RPMI7951 (cell line): ENCODE measurements at places on chromosomes 5 and 9. TPM values are rescaled to one million over a fixed set of nuclear protein-coding genes. Genes with fewer than 3 reads are reported as not detected.

Gene PCDHA12
- not detected in 2 replicates for total RNA-seq

Gene MRPL22
- 24.4 and 24.7 TPM in 2 replicates for total RNA-seq

DNA sequence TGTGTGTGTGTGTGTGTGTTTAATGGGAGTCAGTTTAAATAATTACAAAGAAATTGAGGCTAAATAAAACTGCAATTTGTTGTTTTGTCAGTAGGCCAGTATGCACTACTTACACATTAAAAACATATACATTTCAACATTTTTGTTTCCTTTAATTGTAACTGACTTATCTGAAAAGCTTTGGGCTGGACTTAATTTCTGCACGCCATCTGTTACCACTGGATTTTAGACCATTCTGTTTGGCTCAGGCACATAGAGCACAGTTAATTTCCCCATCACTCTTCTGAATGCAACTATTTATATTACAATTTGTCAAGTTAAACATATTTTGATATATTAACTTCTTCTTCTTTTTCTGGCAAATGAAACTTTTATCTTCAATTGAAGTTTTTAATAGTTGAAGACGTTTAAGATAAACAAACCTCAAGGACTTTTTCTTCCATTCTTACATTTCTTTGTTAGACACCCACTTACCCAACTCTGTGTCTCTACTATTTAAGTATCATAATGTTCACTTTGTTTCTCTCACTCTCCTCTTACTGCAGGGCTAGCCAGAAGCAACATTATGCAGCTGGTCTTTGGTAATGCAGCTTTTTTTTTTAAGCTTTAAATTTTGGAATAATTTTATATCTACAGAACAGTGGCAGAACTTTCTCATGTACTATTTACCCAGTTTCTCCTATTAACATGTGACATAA lies 253.4 kb upstream of the ANKH start:
- DNase-seq: no peak

GRCh38 chr9:88829276-88829675 lies 162.0 kb upstream of the S1PR3 start:
- DNase-seq: peak; percentile 39

Gene KCNMB1
- total RNA-seq: not detected in 2 replicates

DNA sequence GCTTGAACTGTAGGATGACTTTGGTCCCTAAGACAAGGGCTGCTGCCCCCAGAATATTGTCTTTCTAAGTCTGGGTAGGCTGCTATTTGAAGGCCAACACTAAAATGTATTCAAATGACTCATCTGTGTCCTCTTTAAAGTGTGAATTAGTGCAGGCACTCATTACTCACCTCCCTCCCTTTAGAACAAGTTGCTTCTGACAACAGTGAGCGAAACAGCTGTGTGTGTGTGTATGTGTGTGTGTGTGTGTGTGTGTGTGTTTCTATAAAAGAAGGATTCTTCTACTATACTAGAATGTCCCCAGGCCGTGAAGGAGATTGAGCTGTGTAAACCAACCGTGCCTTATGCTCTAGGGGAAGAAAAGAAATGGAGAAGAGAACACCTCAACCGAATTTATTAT lies 1337.2 kb downstream of the PTPRD start:
- no peak for DNase-seq

GRCh38 chr5:1555808-1556731 lies 32.3 kb upstream of the LPCAT1 start:
- no peak for DNase-seq

DNA sequence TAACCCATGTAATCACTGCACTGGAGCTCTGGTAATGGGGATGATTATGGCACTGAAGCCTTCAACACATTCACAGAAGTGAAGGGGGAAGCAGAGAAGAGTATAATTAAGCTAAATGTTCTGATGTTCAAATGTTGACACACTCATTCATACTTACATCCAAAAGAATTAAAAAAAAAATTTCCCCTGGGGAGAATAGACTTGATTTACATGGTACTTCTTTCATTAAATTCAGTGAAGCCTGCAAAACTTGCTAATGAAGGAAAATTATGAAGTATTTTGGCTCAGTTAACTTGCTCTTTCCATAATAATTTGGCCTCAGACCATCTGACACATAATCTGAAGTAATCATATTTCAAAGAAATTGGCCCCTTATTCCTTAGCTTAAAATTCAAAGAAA lies 428.8 kb downstream of the SH3GL2 start:
- no peak for DNase-seq

DNA sequence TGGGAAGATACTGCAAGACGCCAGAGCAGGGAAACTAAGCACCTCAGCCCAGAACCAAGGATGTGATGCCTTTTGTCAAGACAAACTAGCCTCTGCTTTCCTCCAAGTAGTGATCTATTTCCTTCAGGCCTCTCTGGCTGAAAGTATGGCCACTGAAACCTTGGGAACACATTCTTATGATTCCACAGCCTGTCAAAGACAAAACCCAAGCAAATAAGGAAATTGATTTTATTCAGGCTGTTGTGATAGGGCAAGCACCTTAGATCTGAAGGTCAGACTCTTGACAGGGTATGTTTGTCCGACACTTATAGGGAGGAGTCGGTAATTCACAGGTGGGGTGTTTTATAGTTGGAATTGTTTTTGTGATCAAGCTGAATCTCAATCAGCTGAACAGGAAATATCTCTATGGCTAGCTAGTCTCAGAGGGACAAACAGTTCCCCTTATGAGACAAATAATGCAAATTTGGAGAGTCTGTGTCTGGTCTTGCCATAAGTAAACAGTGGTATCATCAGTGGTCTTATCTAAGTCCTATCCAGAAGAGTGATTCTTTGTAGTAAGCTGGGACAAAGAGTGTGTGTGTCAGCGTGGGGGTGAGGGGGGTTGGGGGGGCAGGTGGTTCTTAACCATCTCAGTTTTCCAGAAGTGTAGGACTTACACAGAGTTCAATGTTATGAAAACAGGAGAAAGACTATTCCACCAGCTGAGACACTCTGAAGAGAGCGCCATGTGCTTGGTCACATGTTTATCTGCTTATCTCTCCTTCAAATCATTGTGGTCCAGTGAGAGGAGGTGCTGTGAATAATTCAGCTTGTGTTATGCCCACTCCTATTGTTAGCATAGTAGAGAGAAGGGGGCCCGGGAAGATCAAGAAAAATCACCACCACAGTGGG lies 6.7 kb upstream of the ZCCHC10 start:
- peak; percentile 40 for DNase-seq

GRCh38 chr5:168472329-168472728 lies 13.9 kb upstream of the RARS1 start:
- peak; percentile 88 for DNase-seq

Gene SMIM27
- 8.8 and 9.1 TPM in 2 replicates for total RNA-seq

DNA sequence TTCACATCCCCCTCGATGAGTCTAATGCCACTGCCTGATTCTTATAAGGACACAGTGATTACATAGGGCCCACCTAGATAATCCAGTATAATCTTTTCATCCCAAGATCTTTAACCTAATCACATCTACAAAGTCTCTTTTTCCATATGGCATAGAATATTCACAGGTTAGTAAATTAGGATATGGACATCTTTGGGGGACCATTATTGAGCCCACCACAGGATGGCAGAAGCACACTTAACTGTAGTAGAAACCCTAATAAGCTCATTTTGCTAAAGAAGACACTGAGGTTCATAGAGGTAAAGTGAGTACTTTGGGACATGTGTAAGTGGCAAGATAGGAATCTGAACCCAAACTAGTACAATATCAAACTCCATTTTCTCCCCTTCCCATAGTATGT lies 38.9 kb downstream of the ASTN2 start:
- no peak for DNase-seq

Gene NIPAL4
- 0.10 and 0.48 TPM in 2 replicates for total RNA-seq

- DNase-seq: no peak
Measured at GRCh38 chr9:102514541-102514940, 480.6 kb upstream of the CYLC2 start.

GRCh38 chr9:4299005-4299795 lies 668 bp downstream of the GLIS3 start:
- peak; percentile 48 for DNase-seq

GRCh38 chr5:133487093-133487492 lies 125.2 kb downstream of the FSTL4 start:
- DNase-seq: no peak

- peak; percentile 93 for DNase-seq
Measured at GRCh38 chr9:37994639-37995347, 74.2 kb downstream of the SHB start.

GRCh38 chr9:121815084-121815483 lies 163.7 kb downstream of the DAB2IP start:
- DNase-seq: no peak

Gene CSNK1A1
- total RNA-seq: 209 and 245 TPM in 2 replicates

GRCh38 chr5:106415541-106415940 lies 1255.2 kb downstream of the EFNA5 start:
- peak; percentile 57 for DNase-seq

- peak; percentile 53 for DNase-seq
Measured at GRCh38 chr5:122882831-122883230, 37.4 kb downstream of the SNX24 start.

Gene IL13
- total RNA-seq: not detected in 2 replicates
